ENCODE measurements at places on chromosomes 6 and 20.

DNA sequence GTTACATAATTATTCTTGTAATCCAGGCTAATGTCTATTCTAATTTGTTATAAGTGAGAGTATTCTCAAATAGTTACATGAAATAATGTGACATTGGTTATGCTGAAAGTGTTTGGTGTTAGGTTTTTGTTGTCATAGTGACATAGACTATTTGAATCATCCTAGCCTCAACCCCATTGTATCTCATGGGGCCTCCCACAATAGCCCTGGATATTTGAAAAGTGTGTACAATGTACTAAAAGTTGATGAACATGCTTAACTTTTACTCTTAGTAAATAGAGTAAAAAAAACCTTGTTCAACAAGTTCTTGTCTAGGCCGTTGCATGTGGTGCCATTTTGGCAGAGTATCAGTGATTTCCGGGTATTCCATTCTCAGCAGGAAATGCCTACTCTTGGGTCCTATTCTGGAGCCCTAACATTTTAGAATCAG lies 83.0 kb downstream of the RTN4IP1 start:
- no peak for DNase-seq

GRCh38 chr20:44485078-44485829 lies 9.6 kb downstream of the TTPAL start:
- no peak for DNase-seq

DNA sequence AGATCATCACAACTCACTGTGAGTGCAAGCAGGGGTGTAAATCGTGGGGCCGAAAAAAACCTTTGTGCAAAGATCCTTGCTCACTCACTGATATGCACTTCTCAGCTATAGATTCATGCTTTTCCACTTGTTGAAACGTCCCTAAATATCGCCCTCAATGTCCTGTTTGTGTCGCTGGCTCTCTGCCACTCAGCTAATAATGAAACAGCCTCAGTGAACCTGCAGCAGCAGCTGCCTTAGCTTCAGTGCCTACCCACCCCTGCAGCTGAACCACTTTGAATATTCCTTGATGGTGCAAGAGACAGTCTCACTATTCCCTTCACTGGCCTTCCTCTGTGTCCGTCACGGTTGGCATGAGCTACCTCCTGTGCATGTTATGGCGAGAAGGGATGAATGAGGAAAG lies 128.9 kb upstream of the NAA20 start:
- DNase-seq = no peak

DNA sequence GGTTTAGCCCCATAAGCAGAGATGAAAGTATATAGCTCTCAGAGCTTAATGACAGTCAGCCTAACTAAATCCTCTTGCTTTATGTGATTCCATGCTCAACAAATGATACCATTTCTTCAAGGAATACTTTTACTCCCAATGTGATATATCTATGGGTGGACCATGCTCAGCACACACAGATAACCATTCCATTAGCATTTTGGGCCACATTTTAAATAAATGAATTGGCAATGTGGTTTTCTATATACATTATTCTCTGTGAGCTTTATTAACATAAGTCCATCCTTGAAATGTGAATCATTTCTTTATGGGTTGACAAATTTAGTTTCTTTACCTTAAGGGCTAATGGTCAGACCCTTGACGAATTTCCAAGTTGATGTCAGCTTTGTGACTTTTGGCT lies 329.3 kb upstream of the CITED2 start:
- DNase-seq = no peak

DNA sequence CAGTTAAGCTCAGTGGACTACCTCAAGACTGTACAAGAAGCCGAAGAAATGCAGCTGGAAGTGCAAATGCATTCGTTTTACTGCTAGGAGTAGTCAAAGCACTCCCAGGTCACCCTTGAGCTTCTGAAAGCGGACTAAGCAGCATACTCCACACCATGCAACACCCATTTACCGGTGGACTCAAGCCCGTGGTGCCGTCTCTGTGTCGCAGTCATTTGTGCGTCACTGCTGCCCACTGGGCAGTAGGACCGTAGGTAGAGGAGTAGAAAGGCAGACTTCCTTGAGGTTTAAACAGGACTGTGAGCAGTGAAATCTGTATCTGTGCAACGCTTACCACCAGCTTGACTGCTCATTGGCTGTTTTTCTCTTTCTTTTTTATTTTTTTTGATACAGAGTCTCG lies 89.0 kb upstream of the FAM8A1 start:
- DNase-seq = no peak

- DNase-seq = no peak
These were observed 84.8 kb upstream of the MRPS10 start for GRCh38 chr6:42302411-42302810.

DNA sequence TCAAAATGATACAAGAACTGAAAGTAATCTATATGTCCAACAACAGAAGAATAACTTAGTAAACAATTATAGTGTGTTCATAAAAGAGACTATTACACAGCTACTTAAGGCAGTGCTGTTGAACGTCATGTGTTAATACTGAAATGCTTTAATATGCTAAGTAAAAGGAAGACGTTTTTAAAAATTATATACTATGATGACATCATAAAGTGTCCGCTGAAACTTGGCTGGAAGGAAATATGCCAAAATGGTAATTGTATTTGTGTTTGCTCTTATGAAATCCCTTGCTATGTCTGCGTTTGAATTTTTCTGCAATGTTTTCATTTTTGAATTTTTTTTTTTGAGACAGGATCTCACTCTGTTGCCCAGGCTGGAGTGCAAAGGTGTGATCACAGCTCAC lies 679.3 kb downstream of the DHX35 start:
- no peak for DNase-seq

GRCh38 chr6:11710311-11710761 lies 68.3 kb downstream of the ADTRP start:
- no peak for DNase-seq

DNA sequence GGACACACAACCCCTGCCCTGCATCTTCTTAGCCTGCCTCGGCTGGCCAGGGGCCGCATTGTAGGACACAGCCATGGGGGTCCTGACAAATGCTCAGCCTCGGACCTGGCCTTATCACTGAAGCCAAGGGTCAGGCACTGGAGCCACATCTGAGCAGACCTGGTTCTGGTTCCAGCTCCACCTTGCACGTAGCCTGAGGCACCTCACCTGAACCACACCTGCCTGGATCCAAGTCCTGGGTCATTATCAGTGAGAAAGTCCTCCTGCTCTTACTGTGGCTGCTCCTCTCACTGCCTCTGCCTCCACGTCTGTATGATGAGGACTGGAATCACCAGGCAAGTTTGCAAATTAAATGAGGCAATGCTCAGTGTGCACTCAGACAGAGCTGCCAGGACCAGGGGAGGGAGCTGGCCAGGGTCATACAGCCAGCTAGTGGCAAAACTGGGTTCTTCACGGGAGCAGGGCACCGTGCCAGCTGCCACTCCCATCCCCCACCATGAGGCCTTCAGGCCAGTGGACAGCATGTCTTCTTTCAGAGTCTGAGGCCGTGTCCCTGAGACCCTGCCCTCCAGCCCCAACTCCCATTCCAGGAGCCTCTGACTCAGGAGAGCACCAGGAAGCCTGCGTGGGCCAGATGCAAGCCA lies 40.2 kb downstream of the MRPL14 start:
- DNase-seq = no peak

DNA sequence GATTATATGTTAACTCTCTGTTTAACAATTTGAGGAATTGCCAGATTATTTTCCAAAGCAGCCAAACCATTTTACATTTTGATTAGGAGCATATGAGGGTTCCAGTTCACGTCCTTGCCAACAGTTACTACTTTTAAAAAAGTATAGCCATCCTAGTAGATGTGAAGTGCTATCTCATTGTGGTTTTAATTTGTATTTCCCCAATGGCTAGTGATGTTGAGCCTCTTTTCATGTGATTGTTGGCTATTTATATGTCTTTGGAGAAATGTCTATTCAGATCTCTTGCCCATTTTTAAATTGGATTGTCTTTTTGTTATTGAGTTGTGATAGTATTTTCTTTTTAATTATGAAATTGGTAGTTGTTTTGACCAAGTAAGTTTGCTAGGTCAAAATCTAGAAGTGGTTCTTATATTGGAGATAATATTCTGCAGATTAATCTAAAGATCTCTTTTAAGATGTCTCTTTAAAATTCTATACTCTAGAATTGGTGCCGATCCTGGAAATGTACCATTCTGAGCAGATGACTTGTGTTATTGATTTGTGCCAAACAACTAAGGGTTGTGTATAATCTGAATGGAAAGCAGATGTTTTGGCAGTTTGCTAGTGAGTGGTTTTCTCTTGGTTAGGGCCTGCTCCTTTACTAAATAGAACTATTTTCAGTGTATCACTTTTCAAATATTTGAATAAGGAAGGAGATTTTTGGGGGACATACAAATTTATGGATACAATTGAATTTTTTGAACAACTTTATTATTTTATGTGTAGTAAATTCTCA lies 99.5 kb downstream of the CDKAL1 start:
- DNase-seq = no peak

DNA sequence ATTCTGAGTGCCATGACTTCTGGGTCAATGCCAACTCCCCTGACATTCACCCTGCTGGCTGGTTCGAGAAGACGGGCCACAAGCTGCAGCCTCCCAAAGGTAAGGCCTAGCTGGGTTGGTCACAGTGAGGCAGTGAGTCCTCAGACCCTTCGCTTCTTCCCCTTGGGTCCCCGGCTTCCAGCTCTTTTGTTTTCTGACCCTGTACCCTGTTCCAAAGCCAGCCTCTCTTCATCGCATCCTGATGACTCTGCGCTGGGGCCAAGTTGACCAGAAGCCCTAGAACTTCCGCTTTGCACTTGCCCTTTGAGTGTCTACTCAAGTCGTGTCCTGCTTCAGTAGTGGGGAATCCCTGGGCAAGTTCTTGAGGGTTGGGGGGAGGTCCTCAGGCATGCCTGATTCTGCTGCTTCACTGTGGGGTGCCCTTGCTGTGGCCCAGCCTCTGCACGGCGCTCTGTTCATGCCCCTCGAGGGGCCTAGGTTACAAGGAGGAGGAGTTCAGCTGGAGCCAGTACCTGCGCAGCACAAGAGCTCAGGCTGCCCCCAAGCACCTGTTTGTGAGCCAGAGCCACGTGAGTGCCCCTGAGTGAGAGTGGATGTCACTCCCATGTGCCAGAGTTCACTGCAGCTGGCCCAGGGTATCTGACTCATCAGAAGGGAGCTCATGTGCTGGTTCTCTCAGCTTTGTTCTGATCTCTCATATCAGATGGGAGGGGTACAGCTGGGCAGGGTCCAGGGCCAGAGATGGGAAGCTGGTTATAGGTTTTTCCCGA lies 23.0 kb downstream of the L3MBTL1 start:
- DNase-seq = no peak

GRCh38 chr6:70459235-70459634 lies 45.9 kb downstream of the FAM135A start:
- no peak for DNase-seq

DNA sequence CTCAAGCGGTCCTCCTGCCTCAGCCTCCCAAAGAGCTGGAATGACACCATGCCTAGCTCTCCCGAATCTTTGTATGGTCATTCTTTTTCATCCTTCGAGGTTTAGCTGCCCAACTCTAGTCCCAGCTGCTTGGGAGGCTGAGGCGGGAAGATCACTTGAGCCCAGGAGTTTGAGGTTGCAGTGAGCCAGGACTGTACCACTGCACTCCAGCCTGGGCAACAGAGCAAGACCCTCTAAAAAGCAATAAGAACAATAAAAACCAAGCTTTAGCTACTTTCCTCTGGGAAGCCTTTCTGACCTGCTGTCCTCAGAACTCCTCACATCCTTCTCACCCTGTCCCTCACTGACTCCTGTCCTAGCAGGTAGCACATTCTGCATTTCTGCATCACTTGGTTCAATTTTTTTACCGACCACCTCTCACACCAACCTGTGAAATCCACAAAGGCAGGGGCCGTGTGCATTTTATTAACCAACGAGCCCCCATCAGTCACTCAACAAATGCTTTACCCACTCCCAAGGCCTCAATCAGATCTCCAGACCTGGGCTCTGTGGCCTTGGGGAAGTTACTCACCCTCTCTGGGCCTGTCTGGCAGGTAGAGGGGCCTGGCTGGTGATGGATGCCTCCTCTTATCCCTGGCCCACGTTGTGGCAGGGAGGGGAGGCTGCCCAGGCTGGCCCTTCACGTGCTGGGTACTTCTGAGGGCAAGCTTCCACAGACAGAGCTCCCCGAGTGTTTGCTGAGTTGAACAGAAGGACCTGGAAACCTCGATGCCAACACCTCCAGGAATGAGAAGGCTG lies 14.7 kb upstream of the SRC start:
- no peak for DNase-seq

- no peak for DNase-seq
These were observed 1.7 kb downstream of the HBS1L start for GRCh38 chr6:135052939-135053338.

DNA sequence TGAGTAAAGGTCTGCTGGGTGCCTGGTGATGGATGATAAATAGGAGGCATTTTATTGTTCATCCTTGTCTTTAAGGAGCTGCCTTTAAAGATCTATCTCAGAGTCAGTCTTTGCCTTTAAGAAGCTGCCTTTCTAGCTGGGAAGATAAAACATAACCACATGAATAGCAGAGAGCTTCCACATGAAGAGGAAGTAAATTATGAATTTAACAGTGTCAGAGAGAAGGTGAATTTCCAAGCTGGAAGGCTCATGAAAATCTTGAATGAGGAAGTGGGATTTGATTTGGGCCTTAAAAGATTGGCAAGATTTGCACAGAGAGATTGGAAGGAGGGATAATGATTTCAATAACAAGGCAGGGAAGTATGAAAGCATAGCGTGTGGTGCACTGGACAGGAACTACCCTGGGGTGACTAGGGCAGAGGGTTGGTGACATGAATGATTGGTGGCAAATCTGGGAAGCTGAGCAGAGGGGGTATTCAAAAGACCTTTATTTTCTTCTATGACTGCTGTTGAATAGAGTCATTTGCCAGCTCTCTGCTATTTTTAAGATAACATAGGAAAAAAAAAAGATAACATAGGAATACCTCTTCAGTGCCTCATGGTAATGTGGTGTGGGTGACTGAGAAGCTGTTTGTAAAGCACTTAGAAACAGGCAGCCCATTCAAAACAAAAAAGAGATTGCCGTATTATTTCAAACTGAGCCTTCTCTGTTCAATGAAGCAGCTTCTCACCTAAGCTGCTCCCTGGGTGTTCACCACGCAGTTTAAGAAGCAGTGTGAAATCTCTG lies 591.6 kb downstream of the PKHD1 start:
- DNase-seq = no peak

- no peak for DNase-seq
These were observed 40.4 kb upstream of the KIF25 start for GRCh38 chr6:167956983-167957492.

DNA sequence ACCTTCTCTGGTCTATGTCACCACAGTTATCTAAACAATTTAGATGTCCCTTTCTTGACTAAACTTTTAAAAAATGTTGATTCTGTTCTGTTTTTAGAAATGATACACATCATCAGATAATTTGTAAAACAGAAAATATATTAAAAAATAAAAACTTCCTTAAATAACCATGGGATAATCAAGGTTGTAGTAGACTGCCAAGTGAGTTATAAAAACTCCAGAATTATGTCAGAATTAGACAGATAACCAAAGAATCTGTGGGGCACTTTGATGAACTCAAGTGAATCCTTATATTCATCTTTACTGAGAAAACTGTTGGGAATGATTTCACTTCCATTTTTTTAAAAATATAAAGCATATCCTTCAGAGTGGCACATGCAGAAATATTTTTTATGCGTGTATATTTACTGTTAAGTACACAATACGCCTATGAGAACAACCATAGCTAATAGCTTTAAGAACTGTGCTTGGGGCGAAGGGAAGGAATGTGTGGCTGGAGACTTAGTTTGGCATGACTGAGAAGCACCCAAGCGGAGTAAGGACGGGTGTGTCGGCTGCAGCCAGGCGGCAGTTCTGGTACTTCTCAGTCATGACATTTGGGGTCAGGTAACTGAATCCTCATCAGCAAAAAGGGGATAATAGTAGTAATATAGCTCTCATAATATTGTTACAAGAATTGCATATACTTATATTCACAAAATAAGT lies 604.7 kb upstream of the CITED2 start:
- DNase-seq = no peak

- no peak for DNase-seq
These were observed 8.8 kb downstream of the DUSP15 start for GRCh38 chr20:31861385-31862156.
